GM18507 (cell line): ENCODE measurements at places on chromosomes 1 and 21.

GRCh38 chr1:217469983-217470382 is 160.9 kb downstream of the GPATCH2 start:
- DNase-seq: no peak

- DNase-seq: no peak
Observed at GRCh38 chr1:175857756-175858155, 114.4 kb upstream of the TNR start.

- DNase-seq: peak; percentile 37
Observed at GRCh38 chr1:153922076-153922971, 448 bp downstream of the GATAD2B start.

- DNase-seq: no peak
Observed at GRCh38 chr1:25700144-25700523, 83.5 kb downstream of the MAN1C1 start.

GRCh38 chr1:222791006-222791710 is 23.7 kb upstream of the DISP1 start:
- no peak for DNase-seq
